ENCODE measurements at places on chromosomes 12 and 14.

- no peak for DNase-seq
Measured at GRCh38 chr14:64715146-64715627, 11.0 kb downstream of the PLEKHG3 start.

GRCh38 chr14:39442293-39442692 is 10.1 kb upstream of the FBXO33 start:
- DNase-seq = no peak

GRCh38 chr12:118307069-118307954 is 65.4 kb downstream of the TAOK3 start:
- DNase-seq = no peak

GRCh38 chr14:67423424-67423823 is 11.5 kb upstream of the PLEK2 start:
- no peak for DNase-seq

GRCh38 chr12:94498073-94498472 is 38.4 kb upstream of the CEP83 start:
- no peak for DNase-seq

GRCh38 chr14:50335989-50336824 is 24.1 kb downstream of the DMAC2L start:
- DNase-seq = no peak

- no peak for DNase-seq
Measured at GRCh38 chr14:62146030-62146429, 383.8 kb downstream of the SNAPC1 start.

DNA sequence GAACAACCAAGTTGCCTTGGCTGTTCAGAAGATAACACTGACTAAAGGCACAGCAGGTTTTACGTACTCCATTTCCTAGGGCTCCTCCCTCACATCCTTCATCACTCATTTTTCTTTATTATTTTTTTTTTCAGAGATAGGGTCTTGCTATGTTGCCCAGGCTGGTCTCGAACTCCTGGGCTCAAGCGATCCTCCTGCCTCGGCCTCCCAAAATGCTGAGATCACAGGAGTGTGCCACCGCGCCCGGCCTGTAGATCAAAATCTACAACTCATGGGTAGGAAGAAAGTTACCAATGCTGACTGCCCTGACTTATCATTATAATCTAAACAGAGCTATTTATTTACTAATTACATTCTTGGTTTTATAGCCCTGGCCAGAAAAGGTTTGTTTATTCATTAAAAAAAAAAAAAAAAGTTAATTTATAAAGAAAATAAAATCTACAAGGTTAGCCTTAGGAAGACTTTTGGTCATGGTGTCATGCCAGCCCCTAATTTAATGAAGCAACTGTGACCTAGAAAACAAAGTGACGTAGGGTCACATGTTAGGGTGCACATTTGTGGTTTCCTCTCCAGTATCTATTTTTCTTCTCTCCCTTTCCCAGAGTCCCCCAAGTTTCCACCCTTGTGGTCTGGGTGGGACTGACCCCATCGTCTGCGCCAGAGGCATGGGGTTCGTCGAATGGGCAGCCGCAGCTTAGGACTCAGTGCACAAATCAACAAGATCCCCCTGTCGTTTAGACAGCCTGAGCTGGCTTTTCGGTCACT is 19.0 kb upstream of the FOXN3 start:
- DNase-seq = no peak

DNA sequence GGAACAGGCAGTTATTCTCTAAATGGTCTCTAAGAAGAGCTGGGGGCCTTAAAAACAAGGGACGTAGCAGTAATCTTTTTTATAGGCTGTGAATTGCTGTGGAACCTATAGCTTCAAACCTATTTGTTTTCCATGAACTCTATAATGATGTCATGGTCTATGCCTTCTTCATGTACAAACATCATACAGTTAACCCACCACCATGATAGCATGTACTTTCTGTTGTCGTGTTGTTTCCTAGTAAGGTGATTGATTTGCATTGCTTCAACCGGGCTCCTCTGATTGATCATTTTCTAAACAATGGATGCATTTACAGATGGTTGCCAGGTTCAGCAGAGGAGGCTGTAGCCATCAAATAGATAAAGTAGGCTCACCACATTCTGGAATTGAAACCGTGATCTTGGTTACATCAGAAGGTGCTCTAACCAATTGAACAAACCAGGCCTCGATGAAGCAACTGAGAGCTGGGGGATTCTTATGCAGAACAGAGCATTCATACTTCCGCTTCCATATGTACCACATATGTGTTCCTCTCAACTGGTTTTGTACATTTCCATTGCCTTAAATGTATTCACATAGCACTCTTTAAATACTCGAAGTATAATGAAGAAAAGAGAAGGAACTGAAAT is 25.6 kb upstream of the PCNX1 start:
- no peak for DNase-seq

GRCh38 chr14:46550836-46551235 is 100.7 kb downstream of the RPL10L start:
- no peak for DNase-seq

- no peak for DNase-seq
Measured at GRCh38 chr12:20189767-20190166, 178.6 kb upstream of the PDE3A start.

GRCh38 chr12:77433799-77434198 is 368.4 kb upstream of the E2F7 start:
- no peak for DNase-seq

DNA sequence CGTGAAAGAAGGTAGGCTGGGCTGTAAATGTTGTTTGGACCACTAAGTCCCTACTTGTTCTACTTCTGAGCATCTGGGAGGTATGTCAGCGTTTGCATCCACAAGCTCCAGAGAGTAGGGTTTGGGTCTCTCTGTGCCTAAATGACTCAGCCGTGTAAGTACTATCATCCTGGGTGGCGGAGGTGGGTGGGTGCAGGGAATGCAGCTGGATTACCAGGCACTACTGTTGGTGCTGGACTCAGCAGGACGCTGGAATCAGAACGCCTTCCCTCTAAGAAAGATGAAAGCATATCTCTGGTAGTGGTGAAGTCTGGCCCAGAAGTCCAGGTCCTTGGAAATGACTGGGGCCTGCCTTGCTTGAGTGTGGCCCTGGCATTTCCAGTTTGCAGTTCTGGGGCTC is 289.7 kb downstream of the PCNX1 start:
- no peak for DNase-seq

DNA sequence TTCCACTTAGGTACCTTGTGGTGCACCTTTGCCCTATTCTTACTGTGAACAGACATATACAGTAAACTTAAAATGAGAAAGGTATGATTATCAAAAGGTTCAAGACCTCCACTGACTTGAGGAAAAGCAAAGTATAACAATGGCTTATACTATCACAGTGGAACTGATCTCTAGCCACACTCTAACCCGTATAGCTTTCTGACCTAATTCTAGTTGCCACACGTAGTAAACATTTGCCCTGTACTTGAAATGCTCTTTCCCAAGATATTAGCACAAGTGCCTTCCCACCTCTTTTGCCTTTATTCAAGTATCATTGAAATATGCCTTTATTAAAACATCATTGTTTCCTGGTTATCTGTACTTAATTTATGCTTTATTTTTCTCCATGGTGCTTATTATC is 250.4 kb upstream of the PPFIA2 start:
- no peak for DNase-seq

- DNase-seq = no peak
Measured at GRCh38 chr14:104797115-104798044, 1.8 kb upstream of the AKT1 start.
